Smooth muscle cell of the pulmonary artery (primary cell): ENCODE measurements at places on chromosomes 2 and 18. TPM values are rescaled to one million over a fixed set of nuclear protein-coding genes. Genes with fewer than 3 reads are reported as not detected.

RAB12 gene
- 46.3 and 54.7 TPM in 2 replicates for total RNA-seq

SP9 gene
- total RNA-seq = not detected in 2 replicates

TGIF1 gene
- 119 and 181 TPM in 2 replicates for total RNA-seq

SNORC gene
- total RNA-seq = 0.65 and 1.6 TPM in 2 replicates

CDK15 gene
- 0.52 and 1.5 TPM in 2 replicates for total RNA-seq

EGR4 gene
- total RNA-seq = not detected in 2 replicates

VWA3B gene
- total RNA-seq = not detected in 2 replicates

STK39 gene
- 12.8 and 16.5 TPM in 2 replicates for total RNA-seq

ZCCHC2 gene
- 12.3 and 12.8 TPM in 2 replicates for total RNA-seq

RASGRP3 gene
- total RNA-seq = 2.1 and 3.0 TPM in 2 replicates

INPP5D gene
- 0.59 and 0.65 TPM in 2 replicates for total RNA-seq
